Thymus (tissue), 14 donors: ENCODE measurements at places on chromosomes 5 and 9. TPM values are rescaled to one million over a fixed set of nuclear protein-coding genes. Genes with fewer than 3 reads are reported as not detected.

GRCh38 chr9:21576331-21577189 is 94.4 kb upstream of the IFNE start:
- no peak for DNase-seq
- H3K27me3 ChIP-seq = no peaks in the 10 kb centered on the region
- no peak overlapping the region for H3K27ac ChIP-seq
- H3K36me3 ChIP-seq = no peaks in the 10 kb centered on the region

DNA sequence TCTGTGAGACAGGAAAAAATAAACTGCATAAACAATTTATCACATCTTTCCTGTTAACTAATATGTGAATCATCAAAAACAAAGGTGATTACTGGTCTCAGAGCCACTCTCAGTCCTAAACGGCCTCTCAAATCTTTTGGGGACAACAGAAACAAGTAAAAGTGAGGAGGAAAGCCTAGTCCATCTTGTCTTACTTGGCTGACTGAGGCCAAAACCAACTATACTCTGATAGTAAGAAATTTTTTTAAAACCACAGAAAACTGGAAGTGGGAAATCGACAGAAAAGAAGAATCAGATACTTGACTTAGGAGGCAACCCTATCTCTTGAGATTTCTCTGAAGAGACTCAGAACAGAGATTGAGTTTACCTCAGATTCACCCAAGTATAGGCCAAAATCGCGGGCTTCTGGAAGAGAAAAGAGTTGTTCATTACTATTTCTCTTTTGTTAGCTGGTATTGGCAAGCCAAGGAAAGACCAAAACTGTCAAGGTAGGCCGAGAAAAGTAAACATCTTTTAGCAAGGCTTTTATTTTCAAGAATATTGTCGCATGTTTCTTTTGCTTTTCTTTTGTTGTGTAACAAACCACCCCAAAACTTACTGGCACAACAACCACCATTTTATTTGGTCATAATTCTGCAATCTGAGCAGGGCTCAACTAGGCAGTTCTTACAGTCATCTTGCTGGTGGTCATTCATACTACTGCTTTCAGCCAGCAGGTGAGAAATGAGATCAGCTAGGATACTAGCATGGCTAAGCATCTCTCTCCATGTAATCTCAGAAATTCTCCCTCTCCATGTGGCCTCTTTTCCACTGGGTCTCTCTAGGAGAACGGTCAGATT is 46.1 kb downstream of the RFX3 start:
- no peaks in the 10 kb centered on the region for H3K27me3 ChIP-seq
- DNase-seq = no peak
- H3K36me3 ChIP-seq = peaks cover 1% of the 10 kb centered on the region

GRCh38 chr9:113675475-113675941 is 200.6 kb upstream of the ZNF618 start:
- no peak overlapping the region for H3K27ac ChIP-seq
- H3K4me1 ChIP-seq = no peaks in the 10 kb centered on the region
- H3K4me3 ChIP-seq = no peak overlapping the region
- H3K27me3 ChIP-seq = no peaks in the 10 kb centered on the region

STPG3 gene
- 0.09 TPM for total RNA-seq

IL9 gene
- 0.52 TPM for total RNA-seq
